Activated T-helper 1 cell treated with anti-CD3 and anti-CD28 coated beads, Interleukin-12 subunit alpha, Interleukin-12 subunit beta, Interleukin-2, Interleukin-4 antibody, amounts not matched to agents 30 ng/mL and 10 ng/mL and 1 ng/mL, durations not matched to agents 14 hours and 24 hours and 36 hours (primary cell): ENCODE measurements at places on chromosomes 2 and 18.
A peak's percentile ranks its signal among the peaks of the same experiment; 100 is the strongest.

- H3K4me3 ChIP-seq, result no peak overlapping the region
- H3K27ac ChIP-seq, result no peak overlapping the region
- peaks cover 2% of the 10 kb centered on the region for H3K27me3 ChIP-seq
- no peaks in the 10 kb centered on the region for H3K4me1 ChIP-seq
Measured at GRCh38 chr2:198036029-198036879, 231.9 kb downstream of the PLCL1 start.

GRCh38 chr18:78304192-78305164, 675.1 kb upstream of the SALL3 start:
- H3K4me1 ChIP-seq, result no peaks in the 10 kb centered on the region
- H3K4me3 ChIP-seq, result no peak overlapping the region
- no peak overlapping the region for H3K27ac ChIP-seq

DNA sequence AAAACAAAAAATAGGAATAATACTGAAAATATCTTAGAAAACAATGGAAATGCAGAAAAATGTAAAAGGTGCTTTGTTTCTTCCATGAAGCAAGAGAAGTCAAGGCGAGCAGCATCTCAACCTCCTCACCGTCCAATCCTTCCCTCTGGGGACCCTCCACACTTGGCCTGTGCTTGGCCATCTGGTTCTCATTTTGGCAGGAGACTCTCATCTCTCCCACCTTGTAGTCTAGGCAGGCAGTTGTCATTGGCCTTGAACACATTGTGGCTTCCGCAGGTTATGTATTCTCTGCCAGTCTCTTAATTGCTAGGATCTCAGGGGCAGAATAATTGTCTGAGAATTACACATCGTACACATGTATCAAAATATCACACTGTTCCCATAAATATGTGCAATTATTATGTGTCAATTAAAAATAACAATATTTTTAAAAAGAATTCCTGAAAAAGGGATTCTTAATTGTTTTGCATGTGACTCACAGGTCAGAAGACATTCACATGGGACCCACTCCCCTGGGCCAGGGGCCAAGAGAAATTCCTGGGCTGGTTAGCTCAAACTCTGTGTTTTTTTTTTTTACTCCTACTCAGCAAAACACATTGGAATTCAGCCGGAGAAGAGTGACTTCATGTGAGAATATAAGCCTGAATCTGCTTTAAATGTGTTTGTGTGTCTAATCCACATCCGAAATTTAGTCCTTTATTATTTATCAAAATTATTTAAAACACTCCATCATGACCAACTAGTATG, 14.0 kb upstream of the ANKRD62 start:
- H3K27ac ChIP-seq, result no peak overlapping the region
- no peak overlapping the region for H3K4me3 ChIP-seq
- H3K27me3 ChIP-seq, result peaks cover 32% of the 10 kb centered on the region
- no peaks in the 10 kb centered on the region for H3K4me1 ChIP-seq
- no peaks in the 10 kb centered on the region for H3K36me3 ChIP-seq

- no peaks in the 10 kb centered on the region for H3K4me1 ChIP-seq
- peaks cover 13% of the 10 kb centered on the region for H3K27me3 ChIP-seq
- H3K36me3 ChIP-seq, result no peaks in the 10 kb centered on the region
Measured at GRCh38 chr2:128556089-128556488, 237.4 kb upstream of the HS6ST1 start.

DNA sequence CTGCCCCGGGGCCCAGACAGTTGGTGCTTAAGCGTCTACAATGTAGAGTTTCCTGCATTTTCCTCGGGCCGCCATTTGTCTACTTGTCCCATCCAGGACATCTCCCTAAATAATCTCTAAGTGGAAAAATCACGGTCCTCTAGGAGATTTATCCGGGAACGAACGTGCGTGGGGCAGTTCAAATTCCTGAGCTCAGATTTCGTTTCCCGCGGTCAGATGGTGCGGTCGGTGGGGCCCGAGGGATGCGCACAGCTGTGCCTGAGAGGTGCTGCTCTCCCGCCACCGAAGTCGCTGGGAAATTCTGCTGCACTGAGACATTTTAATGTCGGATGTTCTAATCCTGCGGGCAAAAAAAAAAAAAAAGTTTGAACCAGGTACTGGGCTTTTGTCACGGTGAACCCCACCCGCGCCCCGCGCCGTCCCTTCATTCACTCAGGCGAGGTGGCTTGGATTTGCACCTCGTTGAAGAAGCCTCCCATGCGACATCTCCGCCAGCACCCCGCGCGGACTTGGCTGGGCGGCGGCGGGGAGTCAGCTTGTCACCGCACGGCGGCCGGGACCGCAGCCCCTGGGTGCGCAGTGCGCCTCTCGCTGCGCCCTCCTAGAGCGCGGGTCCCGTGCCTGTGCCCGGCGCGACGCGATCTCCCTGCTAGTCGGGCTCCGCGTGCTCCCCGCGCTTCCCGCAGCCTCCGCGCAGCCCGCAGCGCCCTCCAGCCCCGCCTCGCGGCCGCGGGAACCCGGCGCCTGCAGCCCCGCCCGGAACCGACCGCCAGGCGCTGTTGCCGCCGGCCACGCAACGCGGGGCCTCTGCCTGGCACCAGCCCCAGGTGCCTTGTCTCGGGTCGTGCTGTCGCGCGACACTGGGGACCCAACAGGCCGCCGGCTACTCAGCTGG, 191.9 kb upstream of the TCF4 start:
- no peak for DNase-seq
- no peaks in the 10 kb centered on the region for H3K36me3 ChIP-seq
- peaks cover 10% of the 10 kb centered on the region for H3K4me1 ChIP-seq
- H3K27me3 ChIP-seq, result peaks cover 38% of the 10 kb centered on the region
- H3K27ac ChIP-seq, result no peak overlapping the region

DNA sequence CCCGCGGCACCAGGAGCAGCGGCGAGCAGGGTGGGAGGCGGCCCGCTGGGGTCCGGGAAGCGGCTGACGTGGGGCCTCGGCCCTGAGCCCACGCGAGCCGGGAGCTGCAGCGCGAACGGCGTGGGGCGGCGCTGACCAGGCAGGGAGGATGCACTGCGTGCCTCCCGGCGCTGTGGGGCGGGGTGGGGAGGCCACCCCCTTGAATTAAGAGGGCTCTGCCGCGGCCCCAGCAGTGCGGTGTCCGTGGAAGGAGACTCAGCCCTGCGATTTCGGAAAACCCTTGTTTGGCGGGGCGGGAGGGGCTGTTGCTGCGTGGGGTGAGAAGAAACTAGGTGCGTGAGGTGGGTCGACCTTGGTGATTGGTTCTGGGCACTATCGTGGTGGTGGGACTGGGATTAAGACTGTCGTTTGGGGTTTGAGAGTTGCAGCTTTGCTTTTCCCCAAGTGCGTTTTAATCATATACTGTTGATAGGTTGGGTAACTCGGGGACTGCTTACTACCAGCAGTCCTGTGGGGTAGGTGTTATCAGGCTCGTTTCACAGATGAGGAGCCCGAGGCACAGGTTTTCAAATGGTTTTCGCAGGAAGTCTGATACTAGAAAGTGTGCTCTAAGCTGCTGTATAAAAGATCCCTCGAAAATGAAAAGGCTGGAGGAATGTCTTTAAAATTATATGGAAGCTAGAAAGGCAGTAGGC, 722 bp downstream of the ACSL3 start:
- peaks cover 9% of the 10 kb centered on the region for H3K4me1 ChIP-seq
- H3K36me3 ChIP-seq, result peaks cover 2% of the 10 kb centered on the region

DNA sequence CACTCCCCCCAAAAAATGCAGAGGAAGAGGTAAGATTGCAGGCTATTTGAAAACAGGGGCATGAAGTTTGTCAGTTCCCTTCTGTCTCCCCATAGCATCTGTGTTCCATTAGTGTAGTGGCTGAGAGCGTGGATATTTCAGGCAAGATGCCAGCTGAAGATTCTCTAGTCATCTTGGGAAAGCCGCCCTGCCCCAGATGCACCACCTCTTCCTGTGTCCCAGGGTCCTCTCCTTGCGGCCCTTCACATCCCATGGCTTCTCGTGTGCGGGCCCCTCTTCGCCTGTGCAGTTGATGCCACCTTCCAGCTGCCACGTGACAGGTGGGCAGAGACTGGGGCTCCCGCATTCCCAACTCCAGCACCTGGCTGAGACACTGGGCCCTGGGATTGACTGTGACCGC, 16.1 kb downstream of the TMEM127 start:
- no peak for DNase-seq
- H3K36me3 ChIP-seq, result peaks cover 51% of the 10 kb centered on the region
- peaks cover 50% of the 10 kb centered on the region for H3K4me1 ChIP-seq

GRCh38 chr2:190169221-190170072, 106.9 kb upstream of the MSTN start:
- no peak overlapping the region for H3K4me3 ChIP-seq
- no peaks in the 10 kb centered on the region for H3K4me1 ChIP-seq
- no peaks in the 10 kb centered on the region for H3K27me3 ChIP-seq
- no peaks in the 10 kb centered on the region for H3K36me3 ChIP-seq

DNA sequence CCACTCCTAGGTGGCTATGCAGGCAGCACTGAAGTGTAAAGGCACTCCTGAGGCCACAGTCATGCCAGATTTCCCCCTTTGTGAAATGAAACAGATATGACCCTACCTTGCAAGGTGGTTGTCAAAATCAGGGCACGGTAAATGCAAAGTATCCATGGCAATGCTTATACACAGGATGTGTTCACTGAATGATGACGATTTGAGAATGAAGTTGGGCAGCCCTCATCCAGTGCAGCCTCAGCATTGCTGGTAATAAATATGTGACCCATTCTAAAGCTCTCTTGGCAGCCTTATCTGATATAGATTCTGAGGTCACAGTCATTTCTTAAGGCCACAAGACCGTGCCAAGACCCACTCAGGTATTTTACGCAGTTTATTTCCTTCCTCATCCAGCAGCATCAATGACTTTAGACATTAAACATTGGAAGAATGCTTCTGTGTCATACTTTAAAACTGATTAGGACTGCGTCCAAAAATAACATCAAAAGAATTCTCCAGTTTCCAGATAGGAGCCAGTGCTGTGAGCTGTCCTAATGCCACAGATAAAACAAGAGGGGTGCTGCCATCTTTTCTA, 125.5 kb upstream of the SERTAD2 start:
- no peak overlapping the region for H3K27ac ChIP-seq
- H3K27me3 ChIP-seq, result peaks cover 7% of the 10 kb centered on the region
- H3K4me3 ChIP-seq, result no peak overlapping the region
- peaks cover 2% of the 10 kb centered on the region for H3K36me3 ChIP-seq

GRCh38 chr2:135052997-135053474, 944 bp downstream of the RAB3GAP1 start:
- peaks cover 61% of the 10 kb centered on the region for H3K4me1 ChIP-seq
- DNase-seq, result peak; percentile 16
- peak overlapping the region; percentile 99 for H3K27ac ChIP-seq

DNA sequence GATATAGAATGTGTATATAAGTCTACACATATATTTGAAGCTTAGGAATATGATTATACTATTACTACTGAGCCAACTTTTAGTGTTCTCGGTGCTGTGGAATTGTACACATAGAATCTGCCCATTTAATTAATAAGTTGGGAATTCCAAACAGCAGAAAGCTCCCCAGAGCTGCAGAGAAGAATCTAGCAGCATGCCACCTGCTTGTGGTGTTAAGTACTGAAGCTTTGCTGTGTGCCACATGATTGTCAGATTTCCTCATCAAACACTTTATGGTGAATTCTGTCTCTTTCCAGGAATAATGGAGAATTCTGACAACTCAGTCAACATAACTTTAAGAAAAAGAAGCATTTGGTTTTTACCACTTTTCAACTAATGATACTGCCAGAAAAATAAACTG, 117.8 kb downstream of the WDSUB1 start:
- H3K27ac ChIP-seq, result no peak overlapping the region
- H3K4me1 ChIP-seq, result no peaks in the 10 kb centered on the region
- peaks cover 2% of the 10 kb centered on the region for H3K27me3 ChIP-seq
- no peaks in the 10 kb centered on the region for H3K36me3 ChIP-seq
- H3K4me3 ChIP-seq, result no peak overlapping the region
